HuH-7.5 (cell line): ENCODE measurements at places on chromosomes 11 and 22.

DNA sequence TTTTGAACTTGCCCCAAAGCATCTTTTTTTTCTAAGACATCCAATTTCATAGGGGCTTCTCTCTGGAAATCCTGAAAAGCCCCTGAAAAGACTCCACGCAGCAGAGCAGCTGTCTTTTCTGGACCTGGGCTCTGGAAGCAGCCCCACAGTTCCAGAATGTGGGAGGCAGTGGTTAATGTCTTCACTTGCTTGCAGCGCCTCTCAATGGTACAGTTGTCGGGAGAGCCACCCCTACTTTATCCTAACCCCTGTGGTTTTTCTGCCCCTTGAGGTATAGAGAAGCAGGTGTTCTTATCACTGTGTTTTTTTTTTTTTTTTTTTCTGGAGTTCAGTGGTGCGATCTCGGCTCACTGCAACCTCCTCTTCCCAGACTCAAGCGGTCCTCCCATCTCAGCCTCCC lies 83.4 kb upstream of the SORL1-AS1 start:
- DNase-seq, result no peak

GRCh38 chr22:46801331-46801811 lies 38.9 kb downstream of the TBC1D22A start:
- no peak for DNase-seq

DNA sequence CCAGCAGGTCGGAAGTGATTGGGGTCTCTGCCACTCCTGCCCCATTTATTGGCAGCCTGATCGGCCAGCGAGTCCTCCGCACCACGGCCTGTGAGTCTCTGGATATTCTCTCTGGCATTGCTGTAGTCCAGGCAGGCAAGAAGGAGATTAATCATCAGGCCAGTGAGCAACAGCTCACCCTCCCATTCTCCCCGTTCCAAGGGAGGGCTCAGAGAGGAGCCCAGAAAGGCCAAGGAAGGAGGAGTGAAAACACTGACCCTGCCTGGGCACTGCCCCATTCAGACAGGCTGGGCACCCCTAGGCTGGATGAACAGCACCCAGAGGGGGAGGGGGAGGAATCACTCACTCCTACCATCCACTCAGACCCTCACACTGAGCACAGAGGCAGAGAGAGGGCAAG lies 3.1 kb downstream of the SAA2 start:
- no peak for DNase-seq

GRCh38 chr11:84408946-84409411 lies 1122.8 kb upstream of the CCDC90B start:
- DNase-seq, result no peak

GRCh38 chr11:64649291-64649697 lies 58.3 kb downstream of the SLC22A12 start:
- peak; percentile 47 for DNase-seq

- no peak for DNase-seq
Observed at GRCh38 chr22:41513391-41513790, 30.9 kb downstream of the POLR3H start.

DNA sequence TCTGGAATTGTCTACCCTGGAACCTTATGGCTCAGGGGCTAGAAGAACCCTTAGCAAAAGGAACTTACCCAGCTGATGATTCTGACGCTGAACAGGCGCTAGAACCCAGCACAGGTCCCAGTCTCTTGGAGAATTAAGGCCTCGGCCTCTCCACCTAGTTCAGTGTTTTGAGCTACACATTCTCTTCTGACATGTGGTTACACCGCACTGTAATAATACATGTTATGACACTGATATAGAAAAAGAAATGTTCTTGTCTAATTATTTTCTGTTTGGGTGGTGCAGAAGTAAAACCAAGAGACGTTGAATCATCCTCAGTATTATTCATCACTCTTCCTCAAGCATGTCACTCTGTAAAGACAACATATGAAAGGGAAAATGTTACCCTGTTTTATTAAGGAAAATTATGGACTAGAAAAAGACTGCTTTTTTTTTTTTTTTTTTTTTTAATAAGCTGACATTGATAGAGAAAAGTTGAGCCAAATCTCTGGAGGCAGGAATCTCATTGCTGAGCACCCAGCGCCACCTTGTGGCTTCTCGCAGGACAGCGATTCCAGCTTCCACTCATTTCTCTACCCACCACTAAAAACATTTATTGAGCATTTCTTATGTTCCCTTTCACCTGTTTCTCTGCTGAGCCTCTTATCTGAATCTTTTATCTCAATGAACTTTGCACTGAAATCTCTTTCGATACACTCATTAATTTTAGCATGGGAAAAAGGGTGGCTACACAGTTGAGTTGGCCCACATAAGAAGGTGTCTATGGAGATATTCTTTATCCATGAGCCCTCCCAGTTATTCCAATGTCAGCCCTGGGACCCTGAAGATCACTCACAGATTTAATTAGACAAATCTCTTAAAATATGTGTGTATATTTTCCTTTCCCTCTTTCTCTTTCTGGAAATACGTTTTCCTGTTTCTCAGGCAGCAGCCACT lies 12.6 kb upstream of the APLNR start:
- DNase-seq, result no peak

- no peak for DNase-seq
Observed at GRCh38 chr22:27716074-27716473, 85.5 kb downstream of the MN1 start.

- no peak for DNase-seq
Observed at GRCh38 chr11:18974192-18974591, 35.0 kb upstream of the MRGPRX1 start.

GRCh38 chr22:35632935-35633334 lies 15.3 kb upstream of the APOL6 start:
- DNase-seq, result no peak

GRCh38 chr11:44748606-44749005 lies 21.8 kb downstream of the TSPAN18 start:
- DNase-seq, result no peak

GRCh38 chr11:113331441-113331840 lies 17.1 kb downstream of the TTC12 start:
- DNase-seq, result no peak

DNA sequence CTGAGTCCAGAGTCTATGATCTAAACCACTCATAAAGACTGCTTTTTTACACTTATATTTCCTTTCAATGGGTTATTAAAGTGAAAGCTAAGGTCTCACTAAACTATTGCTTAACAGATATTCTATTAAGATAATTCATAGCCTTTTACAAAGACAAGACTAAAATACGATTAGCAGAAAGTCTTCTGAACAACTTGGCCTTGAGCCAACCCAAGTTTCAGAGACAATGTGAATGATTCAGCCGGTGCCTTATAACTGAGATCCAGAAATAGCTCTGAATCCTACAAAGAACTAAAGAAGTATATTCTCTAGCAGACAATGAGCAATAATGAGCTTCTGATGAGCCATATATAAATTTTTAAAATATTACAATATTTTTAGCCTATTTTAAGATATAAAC lies 41.5 kb upstream of the CARD18 start:
- DNase-seq, result no peak

GRCh38 chr11:77109236-77110019 lies 6.8 kb downstream of the OMP start:
- no peak for DNase-seq

- no peak for DNase-seq
Observed at GRCh38 chr11:35173616-35174566, 34.9 kb downstream of the CD44 start.

GRCh38 chr11:113814181-113814580 lies 34.6 kb downstream of the CLDN25 start:
- DNase-seq, result no peak

- DNase-seq, result no peak
Observed at GRCh38 chr22:30238136-30238535, 8.4 kb downstream of the LIF start.

GRCh38 chr11:59437770-59438169 lies 1.5 kb downstream of the OR5A1 start:
- DNase-seq, result no peak

DNA sequence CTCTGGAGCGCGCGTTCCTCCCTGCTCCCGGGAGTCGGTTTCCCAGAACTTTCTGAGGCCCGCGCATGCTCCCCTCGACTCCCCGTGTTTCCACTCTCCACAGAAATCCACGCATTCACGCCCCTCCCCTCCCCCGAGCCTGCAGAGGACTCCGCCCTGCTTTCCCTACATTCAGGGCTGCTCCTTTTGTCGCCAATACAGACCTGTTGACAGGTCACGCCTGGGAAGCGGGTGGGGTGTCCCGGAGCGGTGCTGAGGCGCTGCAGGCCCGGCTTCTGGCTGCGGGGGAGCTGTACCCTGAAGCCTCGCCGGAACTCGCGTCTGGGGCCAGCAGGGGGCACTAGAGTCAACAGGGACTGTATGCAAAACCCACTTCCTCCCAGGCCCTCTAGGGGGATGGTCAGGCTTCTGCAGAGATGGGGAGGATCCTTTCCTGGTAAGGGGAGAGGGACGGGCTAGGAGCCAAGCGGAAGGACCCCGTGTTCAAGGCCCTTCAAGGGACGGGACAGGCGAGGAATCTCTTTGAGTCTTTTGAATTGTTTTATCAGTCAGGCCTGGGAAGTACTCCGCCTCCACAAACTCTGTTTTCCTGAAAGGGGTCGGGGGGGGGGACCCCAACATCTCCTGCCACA lies at the start of gene PRAME:
Gene PRAME (minus strand): TSS at position 294 of the 632 bp plus-strand sequence. CDS start 2,433 bp downstream, outside the sequence.
- DNase-seq, result peak; percentile 92

DNA sequence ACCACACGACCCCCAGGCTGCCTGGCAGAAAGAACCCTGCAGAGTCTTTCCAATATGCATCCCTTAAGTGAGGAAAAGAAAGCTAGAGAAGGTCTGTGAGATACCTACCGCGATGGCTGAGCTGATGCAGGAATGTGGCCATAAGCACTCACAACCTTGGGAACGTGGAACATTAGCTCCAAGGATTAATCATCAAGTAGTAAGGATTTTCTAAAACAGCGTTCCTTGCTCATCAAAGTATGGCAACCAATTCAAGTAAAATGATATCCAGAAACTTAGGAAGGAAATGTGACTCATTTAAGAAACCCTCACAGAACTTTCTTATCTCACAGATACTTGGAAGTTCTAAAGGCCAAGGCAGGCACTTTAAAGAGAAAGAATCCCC lies 12.8 kb downstream of the PACSIN2 start:
- no peak for DNase-seq

DNA sequence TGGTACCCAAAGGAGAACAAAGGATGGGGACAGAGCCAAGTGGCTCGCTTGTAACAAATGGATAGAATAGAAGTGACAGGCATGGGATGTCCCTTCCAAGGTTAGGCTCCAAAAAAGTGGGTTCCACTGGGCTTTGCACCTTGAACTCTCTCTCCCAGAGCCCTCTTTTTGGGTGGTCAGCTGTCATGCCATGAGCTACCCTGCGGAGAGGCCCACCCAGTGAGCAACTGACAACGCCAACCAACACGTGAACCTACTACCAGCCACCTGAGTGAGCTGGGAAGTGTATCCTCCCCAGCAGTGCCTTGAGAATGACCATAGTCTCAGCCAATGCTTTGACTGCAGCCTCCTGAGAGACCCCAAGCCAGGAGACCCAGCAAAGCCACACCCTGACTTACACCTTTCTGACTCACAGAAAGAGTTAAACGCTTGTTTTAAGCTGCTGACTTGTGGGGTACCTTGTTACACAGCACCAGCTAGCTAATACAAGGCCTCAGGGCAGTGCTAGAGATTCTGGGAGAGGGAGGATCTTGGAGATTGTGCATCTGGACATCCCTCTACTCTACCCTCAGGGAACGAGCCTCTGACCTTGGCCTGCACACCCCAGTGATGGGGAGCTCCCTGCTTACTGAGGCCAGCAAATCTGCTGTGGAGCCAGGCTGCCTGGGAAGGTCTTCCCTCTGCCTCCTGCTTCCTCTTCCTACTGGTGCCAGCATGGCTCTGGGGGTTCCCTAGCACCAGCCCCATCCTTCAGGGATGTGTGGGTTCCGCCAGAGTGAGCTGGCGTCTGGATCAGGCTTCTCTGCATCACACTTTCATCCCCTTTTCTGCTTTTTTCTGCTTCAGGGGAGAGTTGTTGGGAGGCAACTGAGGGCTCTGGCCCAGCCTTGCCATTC lies 29.1 kb upstream of the RFPL3 start:
- DNase-seq, result no peak

GRCh38 chr22:19903031-19903430 lies 38.5 kb upstream of the COMT start:
- DNase-seq, result no peak

GRCh38 chr22:47152938-47153337 lies 390.5 kb downstream of the TBC1D22A start:
- DNase-seq, result no peak

DNA sequence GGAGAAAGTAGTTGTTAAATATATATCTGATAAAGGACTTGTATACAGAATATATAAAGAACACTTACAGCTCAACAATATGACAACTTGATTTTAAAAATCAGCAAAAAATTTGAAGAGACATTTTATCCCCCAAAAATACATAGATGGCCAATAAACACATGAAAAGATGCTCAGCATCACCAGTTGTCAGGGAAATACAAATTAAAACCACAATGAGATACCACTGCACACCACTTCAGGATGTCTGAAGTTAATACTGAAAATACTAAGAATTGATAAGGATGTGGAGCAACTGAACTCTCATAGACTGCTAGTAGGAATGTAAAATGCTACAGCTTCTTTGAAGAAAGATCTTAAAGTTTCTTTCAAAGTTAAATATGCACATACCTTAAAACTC lies 49.2 kb downstream of the KREMEN1 start:
- no peak for DNase-seq

DNA sequence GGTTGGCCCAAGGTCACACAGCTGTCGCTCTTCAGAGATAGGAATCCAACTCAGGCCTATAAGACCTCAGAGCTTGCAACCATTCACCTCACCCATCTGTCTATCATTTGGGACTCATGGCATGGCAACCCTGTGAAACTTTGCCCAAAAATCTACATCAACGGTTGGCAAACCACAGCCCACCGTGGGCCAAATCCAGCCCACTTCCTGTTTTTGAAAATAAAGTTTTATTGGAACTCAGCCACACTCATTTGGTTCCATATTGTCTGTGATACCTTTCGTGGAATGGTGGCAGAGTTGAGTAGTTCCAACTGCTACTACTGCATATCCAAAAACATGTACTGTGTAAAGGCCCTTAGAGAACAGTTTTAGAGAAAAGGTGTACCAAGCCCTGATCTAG lies 307.8 kb downstream of the MN1 start:
- no peak for DNase-seq

DNA sequence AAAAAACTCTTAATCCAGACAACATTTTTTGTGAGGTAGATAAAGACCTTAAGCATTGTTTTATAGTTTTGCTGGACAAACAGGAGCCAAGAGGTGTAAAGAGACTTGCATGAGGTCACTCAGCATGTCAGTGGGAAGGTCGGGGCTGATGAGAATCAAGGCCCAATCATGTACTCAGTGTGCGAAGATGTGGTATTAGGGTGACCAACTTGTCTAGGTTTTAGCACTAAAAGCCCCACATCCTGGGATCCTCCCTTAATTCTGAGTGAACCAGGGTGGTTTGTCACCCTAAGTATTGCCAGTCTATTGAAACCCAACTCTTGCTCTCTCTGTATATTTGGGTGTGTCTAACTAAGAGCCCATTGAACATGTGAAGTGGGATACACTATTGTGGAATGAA lies 19.5 kb upstream of the SORL1-AS1 start:
- no peak for DNase-seq

GRCh38 chr22:31661851-31662667 lies at the start of gene PISD:
PISD (minus strand) TSS chr22:31662215; CDS start chr22:31662208, 7 bp downstream.
- DNase-seq, result peak; percentile 91
